DND-41 (cell line): ENCODE measurements at places on chromosomes 16 and 17.

GRCh38 chr17:4357030-4357628 lies 9.3 kb downstream of the UBE2G1 start:
- H3K36me3 ChIP-seq, result peaks cover 11% of the 10 kb centered on the region
- no peaks in the 10 kb centered on the region for H3K27me3 ChIP-seq
- no peak overlapping the region for H3K4me3 ChIP-seq

- no peaks in the 10 kb centered on the region for H3K36me3 ChIP-seq
- H3K4me1 ChIP-seq, result no peaks in the 10 kb centered on the region
- no peak overlapping the region for H3K4me3 ChIP-seq
- H3K27me3 ChIP-seq, result no peaks in the 10 kb centered on the region
- DNase-seq, result no peak
These were observed 23.7 kb downstream of the MOSMO start for GRCh38 chr16:22031483-22032083.

- no peak for DNase-seq
- peaks cover 7% of the 10 kb centered on the region for H3K27me3 ChIP-seq
- no peaks in the 10 kb centered on the region for H3K4me1 ChIP-seq
- no peak overlapping the region for H3K27ac ChIP-seq
- H3K4me3 ChIP-seq, result no peak overlapping the region
These were observed 58.2 kb downstream of the PLCG2 start for GRCh38 chr16:81837312-81837751.

DNA sequence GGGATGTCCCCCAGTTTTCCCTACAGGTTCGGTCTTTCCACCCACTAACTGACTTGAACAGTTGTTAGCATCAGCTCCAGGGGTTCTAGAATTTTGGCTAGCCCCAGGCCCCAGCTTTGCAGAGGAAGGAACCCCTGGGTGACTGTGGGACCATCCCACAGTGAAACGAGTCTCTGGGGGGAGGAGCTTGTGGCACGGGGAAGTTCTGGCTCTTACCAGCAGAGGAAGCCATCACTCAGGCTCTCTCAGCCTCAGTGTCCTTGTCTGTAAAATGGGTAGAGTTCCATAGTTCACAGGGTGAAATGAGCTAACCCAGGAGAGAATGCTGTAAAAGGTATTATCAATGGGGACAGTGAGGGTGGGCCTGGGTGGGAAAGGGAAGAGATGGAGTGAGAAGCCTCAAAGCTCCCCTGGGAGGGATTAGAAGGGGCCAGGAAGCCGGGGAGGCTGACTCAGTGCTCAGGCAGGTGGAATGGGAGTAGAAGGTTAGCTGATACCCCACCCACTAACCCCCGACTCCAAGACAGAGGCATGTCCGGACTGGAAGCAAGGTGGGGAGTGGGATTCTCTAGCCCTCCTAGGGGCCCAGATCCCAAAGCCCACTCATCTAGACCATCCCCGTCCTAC lies 30.9 kb upstream of the CDC42EP4 start:
- H3K4me1 ChIP-seq, result no peaks in the 10 kb centered on the region
- H3K27me3 ChIP-seq, result no peaks in the 10 kb centered on the region
- H3K36me3 ChIP-seq, result no peaks in the 10 kb centered on the region
- no peak for DNase-seq

DNA sequence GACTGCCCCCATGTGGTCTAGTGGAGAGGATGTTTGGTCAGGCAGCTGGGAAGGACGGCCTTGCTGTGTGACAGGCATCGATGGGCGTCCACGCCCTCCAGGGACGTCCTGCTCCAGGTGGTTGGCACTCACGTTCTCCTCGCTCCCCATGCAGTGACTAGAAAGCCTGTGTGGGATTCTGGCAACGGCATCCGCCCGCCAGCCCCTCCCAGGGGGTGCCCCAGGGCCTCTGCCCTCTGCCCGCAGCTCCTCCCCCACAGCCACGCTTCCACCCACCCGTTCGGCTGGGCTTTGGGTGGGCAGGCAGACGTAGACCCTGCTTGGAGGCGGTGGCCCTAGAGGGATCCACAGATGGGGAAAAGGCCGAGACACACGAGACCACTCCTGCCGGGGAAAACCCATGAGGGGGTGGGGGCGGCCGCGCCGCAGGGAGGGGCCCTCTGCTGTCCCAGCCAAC lies 4.7 kb upstream of the IL17C start:
- H3K27ac ChIP-seq, result no peak overlapping the region
- no peak for DNase-seq
- H3K4me1 ChIP-seq, result no peaks in the 10 kb centered on the region
- H3K4me3 ChIP-seq, result no peak overlapping the region
- H3K27me3 ChIP-seq, result no peaks in the 10 kb centered on the region

- DNase-seq, result no peak
- no peaks in the 10 kb centered on the region for H3K36me3 ChIP-seq
- H3K27ac ChIP-seq, result no peak overlapping the region
- no peak overlapping the region for H3K4me3 ChIP-seq
- H3K27me3 ChIP-seq, result no peaks in the 10 kb centered on the region
- no peaks in the 10 kb centered on the region for H3K4me1 ChIP-seq
These were observed 26.0 kb downstream of the SNX29 start for GRCh38 chr16:12002447-12003006.
